ENCODE measurements at places on chromosomes 6 and 20. TPM values are rescaled to one million over a fixed set of nuclear protein-coding genes. Genes with fewer than 3 reads are reported as not detected.

DNA sequence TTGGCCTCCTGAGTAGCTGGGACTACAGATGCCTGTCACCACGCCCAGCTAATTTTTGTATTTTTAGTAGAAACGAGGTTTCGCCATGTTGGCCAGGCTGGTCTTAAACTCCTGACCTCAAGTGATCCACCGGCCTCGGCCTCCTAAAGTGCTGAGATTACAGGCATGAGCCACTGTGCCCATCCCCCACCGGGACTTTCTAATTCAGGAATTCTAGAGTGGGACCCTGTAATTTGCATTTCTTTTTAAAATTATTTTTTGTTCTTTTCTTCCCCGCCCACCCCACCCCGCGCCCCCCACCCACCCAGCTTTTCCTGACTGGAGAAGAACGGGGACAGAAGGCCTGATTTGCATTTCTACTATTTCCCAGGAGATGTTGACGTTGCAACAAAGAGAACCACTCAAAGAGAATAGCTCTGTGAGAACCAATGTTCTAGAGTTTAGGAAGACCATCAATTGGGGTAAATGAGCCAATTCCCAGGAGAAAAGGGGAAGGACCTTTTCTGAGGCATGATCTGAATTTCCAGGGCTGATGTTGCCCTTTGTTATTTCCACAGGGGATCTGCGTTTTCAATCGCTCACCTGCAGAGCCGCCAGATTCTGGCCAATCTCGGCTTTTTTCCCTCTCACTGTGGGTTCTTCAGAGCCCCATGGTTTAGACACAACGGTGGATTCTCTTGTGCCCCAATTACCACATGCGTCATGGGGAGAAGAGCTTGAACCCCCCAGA is 33.2 kb upstream of the TFAP2C start:
- no peaks in the 10 kb centered on the region for H3K36me3 ChIP-seq
- no peak overlapping the region for H3K4me3 ChIP-seq
- peaks cover 7% of the 10 kb centered on the region for H3K27me3 ChIP-seq
- H3K27ac ChIP-seq: no peak overlapping the region
- no peak for DNase-seq
- peaks cover 5% of the 10 kb centered on the region for H3K4me1 ChIP-seq

DNA sequence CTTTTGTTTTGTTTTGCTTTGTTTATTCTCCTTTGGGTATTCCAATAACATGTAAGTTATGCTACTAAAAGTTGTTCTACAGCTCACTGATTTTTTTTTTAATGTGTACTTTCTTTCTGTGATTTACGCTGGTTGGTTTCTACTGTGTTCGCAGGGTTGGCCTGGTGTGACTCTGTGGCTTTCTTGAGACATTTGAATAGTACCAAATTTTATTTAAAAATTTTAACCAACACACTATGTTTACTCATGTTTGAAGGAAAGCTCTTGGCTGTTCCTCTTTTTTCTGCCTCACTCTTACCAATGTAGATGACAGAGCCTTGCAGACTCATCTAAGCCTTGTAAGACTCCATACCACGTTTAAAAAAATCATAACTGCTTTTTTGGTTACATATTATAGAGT is 1784.9 kb upstream of the DEFB115 start:
- no peaks in the 10 kb centered on the region for H3K27me3 ChIP-seq
- no peak for DNase-seq
- no peaks in the 10 kb centered on the region for H3K36me3 ChIP-seq
- H3K27ac ChIP-seq: no peak overlapping the region
- no peaks in the 10 kb centered on the region for H3K4me1 ChIP-seq

DNA sequence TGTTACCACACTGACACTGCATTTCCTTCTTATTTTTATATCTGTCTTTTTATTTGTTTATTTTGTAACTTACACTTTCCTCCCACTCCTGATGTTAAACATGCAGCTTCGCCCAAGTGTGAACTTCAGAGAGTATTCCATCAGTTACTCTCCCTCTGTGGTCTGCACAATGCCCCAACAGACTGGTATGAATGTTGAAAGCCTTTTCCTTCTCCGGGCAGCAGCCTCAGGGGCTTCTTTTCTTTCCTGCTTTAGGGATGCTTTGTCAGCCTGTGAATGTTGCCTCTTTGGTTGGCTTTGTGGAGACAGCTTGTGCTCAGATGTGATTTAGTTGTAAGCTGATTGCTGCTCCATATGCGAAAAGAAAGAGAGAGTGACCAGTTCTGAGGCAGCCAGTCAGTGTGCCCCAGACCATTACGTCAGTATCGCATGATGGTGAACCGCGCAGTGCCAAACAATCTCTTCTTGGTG is 44.0 kb downstream of the SMPDL3A start:
- no peaks in the 10 kb centered on the region for H3K36me3 ChIP-seq
- H3K4me1 ChIP-seq: peaks cover 3% of the 10 kb centered on the region
- DNase-seq: no peak
- H3K4me3 ChIP-seq: no peak overlapping the region

DNA sequence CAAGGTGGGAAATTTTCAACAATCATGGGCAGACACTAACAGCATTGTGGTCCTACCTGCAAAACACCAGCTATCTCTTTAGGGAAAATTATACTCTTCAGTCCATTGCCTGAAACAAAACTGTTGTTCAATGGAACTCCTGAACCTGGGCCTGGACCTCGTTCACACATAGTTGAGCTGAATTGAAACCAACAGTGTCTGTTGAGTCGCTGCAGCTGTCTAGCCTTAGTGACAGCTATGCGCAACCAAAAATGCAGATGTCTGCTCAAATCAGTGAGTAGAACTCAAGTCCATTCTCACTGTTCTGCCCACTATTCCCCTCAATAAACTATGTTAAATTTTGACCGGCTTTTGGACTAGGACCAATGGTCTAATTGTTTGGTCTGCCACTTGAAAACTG is 286.2 kb downstream of the TFAP2A start:
- H3K36me3 ChIP-seq: no peaks in the 10 kb centered on the region
- no peak for DNase-seq
- no peak overlapping the region for H3K4me3 ChIP-seq
- H3K4me1 ChIP-seq: no peaks in the 10 kb centered on the region
- H3K27me3 ChIP-seq: no peaks in the 10 kb centered on the region

DNA sequence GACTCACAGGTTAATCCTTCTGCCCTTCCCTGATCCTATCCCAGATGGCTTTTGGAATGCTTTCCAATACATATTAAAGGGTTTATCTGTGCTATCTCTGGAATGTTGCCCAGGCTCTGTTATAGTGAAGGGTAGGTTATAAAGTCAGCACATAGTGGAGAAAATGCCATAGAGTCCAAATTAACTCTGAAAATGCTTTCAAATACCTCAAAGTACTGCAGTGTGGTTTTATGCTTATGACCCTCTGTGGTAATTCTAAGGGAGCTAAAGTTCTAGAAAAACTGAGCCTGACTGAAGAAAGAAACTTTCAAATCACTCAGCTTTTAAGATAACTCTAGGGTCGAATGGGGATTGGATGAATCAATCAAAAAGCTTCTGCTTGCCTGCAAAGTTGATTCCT is 159.8 kb downstream of the PLCB1 start:
- H3K4me1 ChIP-seq: peaks cover 9% of the 10 kb centered on the region
- H3K36me3 ChIP-seq: no peaks in the 10 kb centered on the region
- no peak overlapping the region for H3K27ac ChIP-seq
- no peak for DNase-seq
- H3K27me3 ChIP-seq: no peaks in the 10 kb centered on the region

- H3K27ac ChIP-seq: no peak overlapping the region
- H3K36me3 ChIP-seq: no peaks in the 10 kb centered on the region
Measured at GRCh38 chr6:101435038-101435437, 41.5 kb downstream of the GRIK2 start.

DNA sequence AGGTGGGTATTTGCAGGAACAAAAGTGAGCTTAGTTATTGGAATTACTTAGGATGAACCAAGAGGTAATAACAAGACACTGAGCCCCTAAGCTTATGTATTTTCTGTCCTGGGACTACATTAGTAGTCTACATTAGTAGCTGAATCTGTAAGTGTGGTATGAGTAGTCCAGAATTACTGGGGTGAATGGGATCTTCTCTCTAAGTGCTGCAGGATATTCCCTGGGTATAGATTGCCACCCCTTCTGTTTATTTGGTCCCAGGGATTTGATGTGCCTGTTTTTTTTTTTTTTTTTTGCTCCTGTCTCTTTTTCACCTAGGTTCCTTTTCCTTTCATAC is 5.9 kb downstream of the CD2AP start:
- DNase-seq: no peak
- no peak overlapping the region for H3K4me3 ChIP-seq
- H3K4me1 ChIP-seq: peaks cover 41% of the 10 kb centered on the region
- peak overlapping the region; percentile 62 for H3K27ac ChIP-seq
- no peaks in the 10 kb centered on the region for H3K27me3 ChIP-seq

GRCh38 chr6:150567823-150568383 is 31.8 kb upstream of the PLEKHG1 start:
- H3K4me1 ChIP-seq: peaks cover 58% of the 10 kb centered on the region
- no peaks in the 10 kb centered on the region for H3K27me3 ChIP-seq
- no peaks in the 10 kb centered on the region for H3K36me3 ChIP-seq
- DNase-seq: no peak

DNA sequence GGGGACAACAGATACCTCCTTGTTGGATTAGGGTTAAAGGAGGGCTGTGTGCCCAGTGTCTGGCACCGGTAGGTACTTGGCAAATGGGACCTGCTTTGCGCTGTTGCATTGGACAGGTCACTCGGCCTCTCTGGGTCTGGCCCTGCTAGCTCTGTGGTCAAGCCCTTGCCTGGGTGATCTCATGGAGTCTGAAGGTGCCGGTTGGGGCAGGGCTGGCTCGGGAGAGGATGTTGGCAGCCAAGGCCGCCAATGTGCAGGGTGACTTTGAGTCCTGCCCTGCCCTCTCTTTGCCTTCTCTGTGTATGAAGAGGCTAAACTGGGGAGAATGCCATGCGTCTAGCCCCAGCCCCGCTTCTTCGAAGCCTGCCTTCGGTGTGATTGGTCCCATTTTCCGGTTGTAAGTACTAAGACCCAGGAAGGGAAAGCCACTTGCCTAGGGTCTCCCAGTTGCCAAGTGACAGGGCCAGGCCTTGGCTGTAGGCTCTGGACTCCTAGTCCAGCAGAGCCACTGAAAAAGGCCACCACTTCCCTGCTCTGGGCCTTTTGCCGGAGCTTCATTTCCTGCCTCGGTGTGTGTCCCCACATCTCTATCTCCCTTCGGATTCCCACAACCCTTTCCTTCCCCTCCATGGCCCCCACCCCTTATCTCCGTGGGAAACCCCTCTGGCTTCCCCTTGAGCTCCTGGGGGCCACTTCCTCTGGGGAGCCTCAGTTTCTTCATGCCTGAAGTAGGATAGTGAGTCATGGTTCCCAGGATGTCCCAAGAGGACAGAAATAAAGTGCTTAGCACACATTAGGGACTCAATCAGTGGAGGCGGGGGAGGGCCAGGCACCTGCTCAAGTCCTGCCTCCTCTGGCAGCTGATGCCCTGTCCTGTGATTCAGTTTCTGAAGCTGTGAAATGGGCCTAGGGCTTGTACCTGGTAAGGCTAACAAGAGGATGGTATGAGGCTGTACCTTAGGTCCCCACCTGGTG is 3.9 kb downstream of the SRC start:
- H3K4me3 ChIP-seq: no peak overlapping the region
- peaks cover 16% of the 10 kb centered on the region for H3K36me3 ChIP-seq
- DNase-seq: no peak
- H3K4me1 ChIP-seq: peaks cover 23% of the 10 kb centered on the region

DNA sequence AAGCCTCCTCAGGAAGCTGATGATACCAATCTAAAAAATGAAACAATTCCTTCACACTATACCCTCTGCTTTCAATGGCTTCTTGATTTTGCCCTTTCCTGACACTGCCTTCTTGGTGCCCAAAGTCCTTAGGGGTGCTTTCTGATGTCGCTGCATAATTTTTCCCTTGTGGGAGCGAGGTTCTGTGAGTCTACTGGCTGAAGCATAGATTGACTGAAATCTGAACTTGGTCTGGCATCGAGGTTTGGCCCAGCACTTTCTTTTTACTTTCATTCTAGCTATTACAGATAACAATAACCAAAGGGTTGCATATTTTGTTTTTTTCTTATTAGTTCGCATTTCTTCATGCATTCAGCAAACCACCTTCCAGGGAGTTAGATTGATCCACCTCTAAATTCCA is 65.8 kb downstream of the E2F3 start:
- H3K4me1 ChIP-seq: peaks cover 2% of the 10 kb centered on the region
- H3K27ac ChIP-seq: no peak overlapping the region
- H3K27me3 ChIP-seq: no peaks in the 10 kb centered on the region
- H3K36me3 ChIP-seq: peaks cover 14% of the 10 kb centered on the region

- H3K27me3 ChIP-seq: peaks cover 6% of the 10 kb centered on the region
- no peaks in the 10 kb centered on the region for H3K36me3 ChIP-seq
- H3K27ac ChIP-seq: no peak overlapping the region
- no peak for DNase-seq
- H3K4me3 ChIP-seq: no peak overlapping the region
Measured at GRCh38 chr20:63579017-63579694, 5.1 kb upstream of the HELZ2 start.

DNA sequence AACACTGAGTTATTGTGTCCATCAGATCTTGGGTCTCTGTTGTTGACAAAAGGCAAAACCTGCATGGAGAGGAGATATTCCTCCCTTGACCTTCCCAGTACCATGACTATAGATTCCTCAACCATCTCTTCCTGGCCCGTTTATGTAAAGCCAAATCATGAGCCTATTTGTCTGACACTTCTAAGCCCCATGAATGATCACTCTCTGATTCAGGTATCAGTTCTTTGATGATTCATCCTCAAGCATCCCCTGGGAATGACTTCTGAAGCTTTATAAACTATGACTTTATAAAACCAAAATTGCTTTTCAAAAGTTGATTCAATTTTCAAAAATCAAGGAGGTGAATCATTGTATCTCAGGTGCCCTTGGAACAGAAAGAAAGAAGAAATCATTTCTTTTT is 78.7 kb upstream of the LOC128125822 start:
- H3K27me3 ChIP-seq: no peaks in the 10 kb centered on the region
- no peaks in the 10 kb centered on the region for H3K36me3 ChIP-seq
- no peak overlapping the region for H3K4me3 ChIP-seq
- no peak overlapping the region for H3K27ac ChIP-seq
- H3K4me1 ChIP-seq: peaks cover 3% of the 10 kb centered on the region

- DNase-seq: no peak
- H3K4me1 ChIP-seq: peaks cover 29% of the 10 kb centered on the region
- peaks cover 5% of the 10 kb centered on the region for H3K27me3 ChIP-seq
- H3K36me3 ChIP-seq: peaks cover 16% of the 10 kb centered on the region
- H3K27ac ChIP-seq: no peak overlapping the region
Measured at GRCh38 chr20:33669873-33670640, 3.3 kb downstream of the ACTL10 start.

Gene ZKSCAN8
- total RNA-seq: 47.6 TPM

Gene SYNDIG1
- total RNA-seq: 0.38 TPM

Gene RPS6KA2
- total RNA-seq: 43.1 TPM

Gene TMEM244
- not detected for total RNA-seq

Gene PIGU
- total RNA-seq: 44.3 TPM

Gene RAB44
- not detected for total RNA-seq

Gene CD93
- total RNA-seq: 0.04 TPM

Gene ANKRD66
- not detected for total RNA-seq
